ENCODE measurements at places on chromosomes 7 and 10. TPM values are rescaled to one million over a fixed set of nuclear protein-coding genes. Genes with fewer than 3 reads are reported as not detected.

DNA sequence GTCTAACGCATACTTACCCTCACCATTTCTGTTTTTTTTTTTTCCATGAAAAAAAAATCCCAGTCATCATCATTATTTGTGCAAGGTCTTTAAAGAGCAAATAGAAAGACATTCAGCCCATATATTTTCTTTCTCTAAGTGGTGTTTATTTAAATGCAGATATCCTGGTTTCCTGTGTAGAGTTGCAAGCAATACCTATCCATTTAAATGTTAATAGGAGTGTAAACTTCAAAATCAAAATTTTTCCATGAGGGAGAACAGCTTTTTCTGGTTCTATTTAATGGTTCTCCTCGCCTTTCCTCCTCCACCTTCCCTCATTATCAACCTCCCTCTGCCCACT lies 120.1 kb upstream of the AGK start:
- H3K4me3 ChIP-seq, result no peak overlapping the region
- H3K36me3 ChIP-seq, result no peaks in the 10 kb centered on the region
- no peak overlapping the region for H3K27ac ChIP-seq

DNA sequence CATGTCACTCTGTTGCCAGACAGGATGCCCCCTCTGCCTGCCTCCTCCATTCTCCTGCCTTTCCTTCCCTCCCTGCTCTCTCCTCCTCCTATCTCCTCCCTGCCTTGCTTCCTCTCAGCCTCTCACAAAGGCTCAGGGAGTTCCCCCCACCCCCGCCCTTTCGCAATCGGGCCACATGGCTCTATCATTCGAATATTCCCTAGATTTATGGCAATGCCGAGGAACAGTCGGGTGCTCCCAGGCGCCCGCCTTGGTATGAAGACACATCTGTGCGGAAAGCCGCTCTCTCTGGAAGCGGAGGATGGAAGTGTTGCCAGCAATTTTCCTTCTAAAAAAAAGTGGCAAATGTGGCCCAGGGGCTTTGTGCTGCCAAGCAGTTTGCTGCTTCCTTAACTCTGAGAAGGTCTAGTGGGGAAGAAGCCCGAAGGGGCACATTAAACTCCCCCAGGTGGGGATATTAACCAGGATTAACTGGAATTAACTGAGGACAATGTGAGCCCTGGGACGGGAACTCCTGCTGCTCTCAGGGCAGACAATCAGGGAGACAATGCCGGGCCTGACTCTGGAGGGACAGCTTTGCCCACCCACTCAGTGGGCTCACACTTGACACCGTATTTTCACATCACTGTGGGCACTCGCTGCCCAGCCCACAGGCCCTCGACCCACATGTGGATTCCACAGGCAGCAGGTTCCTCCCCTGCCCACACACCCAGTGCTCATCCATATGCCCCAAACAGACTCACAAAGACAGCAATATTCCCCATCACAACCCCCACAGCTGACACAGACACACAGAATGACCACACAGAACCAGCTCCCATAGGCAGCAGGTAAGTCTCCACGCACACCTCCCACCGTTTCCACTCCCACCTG lies 88.4 kb upstream of the SMNDC1 start:
- H3K36me3 ChIP-seq, result no peaks in the 10 kb centered on the region
- peaks cover 70% of the 10 kb centered on the region for H3K4me1 ChIP-seq
- no peak overlapping the region for H3K4me3 ChIP-seq
- no peak for DNase-seq

The OSBPL3 gene
- total RNA-seq, result 74.2 TPM

DNA sequence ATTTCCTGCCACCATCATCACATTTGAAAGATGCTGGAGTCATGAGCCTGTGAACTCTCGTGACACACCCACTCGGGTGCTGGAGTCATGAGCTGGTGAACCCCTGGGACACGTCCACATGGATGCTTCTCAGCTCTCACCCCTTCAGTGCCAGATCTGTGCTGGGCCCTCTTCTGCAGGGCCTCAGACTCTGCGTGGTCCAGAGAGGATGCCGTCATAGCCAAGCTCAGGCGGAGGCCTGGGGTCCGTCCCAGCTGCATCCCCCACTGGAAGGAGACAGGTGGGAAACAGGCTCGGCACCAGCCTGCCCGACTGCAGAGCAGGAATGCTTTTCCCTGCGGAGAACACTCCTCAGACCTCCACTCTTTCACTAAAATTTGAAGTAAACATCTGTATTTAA lies 156.5 kb upstream of the PPP2R2D start:
- no peaks in the 10 kb centered on the region for H3K36me3 ChIP-seq
- DNase-seq, result no peak
- H3K27ac ChIP-seq, result no peak overlapping the region
- no peak overlapping the region for H3K4me3 ChIP-seq

DNA sequence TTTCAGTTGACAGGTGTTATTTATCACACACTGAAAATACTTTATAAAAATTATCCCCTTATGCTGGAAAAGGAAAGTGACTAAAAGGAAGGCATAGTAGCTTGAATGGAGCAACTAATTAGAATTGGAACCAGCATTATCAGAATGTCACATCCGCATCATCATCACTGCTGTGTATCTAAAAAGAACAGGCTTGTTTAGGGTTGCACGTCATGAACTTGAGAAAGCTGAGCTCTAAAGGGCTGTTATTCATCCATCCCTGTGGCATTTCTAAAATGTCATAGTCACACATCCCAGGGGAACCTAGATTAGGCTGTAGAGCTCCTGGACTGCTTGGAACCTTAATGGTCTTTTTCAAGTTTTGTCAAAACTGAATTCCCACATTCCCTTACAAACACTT lies 54.4 kb downstream of the KLHDC10 start:
- H3K27me3 ChIP-seq, result no peaks in the 10 kb centered on the region
- H3K36me3 ChIP-seq, result peaks cover 55% of the 10 kb centered on the region
- no peak overlapping the region for H3K27ac ChIP-seq
- H3K4me1 ChIP-seq, result peaks cover 6% of the 10 kb centered on the region

GRCh38 chr7:90726623-90727022 lies 130.5 kb downstream of the CDK14 start:
- no peaks in the 10 kb centered on the region for H3K36me3 ChIP-seq
- H3K4me1 ChIP-seq, result no peaks in the 10 kb centered on the region
- H3K4me3 ChIP-seq, result no peak overlapping the region

DNA sequence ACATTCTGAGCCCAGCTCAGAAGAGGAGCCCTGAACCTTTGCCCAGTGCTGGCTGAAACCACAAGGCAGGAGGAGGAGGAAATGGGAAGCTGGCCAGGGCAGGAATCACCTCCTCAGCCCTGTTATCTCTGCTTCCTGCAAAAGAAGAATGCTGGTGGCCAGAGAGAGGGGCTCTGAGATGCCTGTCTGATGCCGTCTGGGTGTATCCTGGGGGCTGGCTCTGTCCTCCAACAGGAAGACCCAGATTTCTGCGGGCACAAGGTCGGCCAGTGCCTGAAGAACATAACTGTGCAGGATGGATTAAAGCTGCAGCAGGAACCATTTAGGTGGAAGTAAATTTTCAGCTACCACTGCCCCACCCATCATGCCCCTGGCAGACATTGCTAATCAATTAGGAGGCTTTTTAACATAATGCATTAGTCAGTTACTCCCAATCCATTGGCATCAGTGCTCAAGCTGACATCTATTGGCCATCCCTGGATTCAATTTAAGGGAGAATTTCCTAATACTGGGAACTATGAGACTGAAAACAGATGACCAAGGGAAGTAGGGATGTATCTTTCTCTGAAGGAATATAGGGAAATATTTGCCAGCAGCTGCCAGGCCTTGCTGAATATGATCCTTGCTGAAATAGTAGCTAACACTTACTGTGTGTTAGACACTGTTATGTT lies 67.7 kb downstream of the COL13A1 start:
- H3K27ac ChIP-seq, result no peak overlapping the region
- H3K4me1 ChIP-seq, result no peaks in the 10 kb centered on the region

DNA sequence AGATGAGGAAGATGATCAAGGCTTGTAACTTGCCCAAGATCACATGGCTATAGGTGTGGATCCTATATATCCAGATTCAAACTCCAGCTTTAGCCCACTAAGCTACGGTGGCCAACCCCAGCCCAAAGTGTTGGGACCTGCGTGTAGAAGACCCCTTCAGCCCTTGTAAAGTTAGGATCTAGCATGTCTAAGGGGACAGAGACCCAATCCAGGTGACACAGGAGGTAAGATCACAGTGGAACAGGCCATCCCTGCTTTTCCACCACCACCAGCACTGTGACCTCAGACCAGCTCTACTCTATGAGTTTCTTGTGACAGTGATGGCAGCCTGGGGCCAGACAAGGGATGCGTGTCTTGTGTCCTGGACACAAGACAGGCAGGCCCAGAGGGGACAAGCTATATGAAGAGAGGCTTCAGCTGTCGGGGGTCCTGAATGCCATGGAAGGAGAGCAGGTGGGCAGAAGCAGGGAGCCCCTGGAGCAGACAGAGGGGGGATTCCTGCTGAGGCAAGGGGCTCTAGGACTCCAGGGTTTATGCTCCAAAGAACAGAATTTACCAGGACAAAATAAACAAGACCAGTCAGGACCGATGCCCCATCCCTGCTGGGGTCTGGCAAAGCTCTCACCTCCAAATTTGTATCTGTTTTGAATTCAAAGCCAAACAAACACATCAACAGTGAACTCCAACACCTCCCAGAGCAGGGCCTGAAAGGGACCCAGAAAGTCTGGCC lies 10.4 kb downstream of the GPRIN2 start:
- no peaks in the 10 kb centered on the region for H3K36me3 ChIP-seq
- no peak overlapping the region for H3K27ac ChIP-seq
- no peaks in the 10 kb centered on the region for H3K4me1 ChIP-seq

Measured in activated T-helper 2 cell treated with anti-CD3 and anti-CD28 coated beads, Interferon-gamma antibody, Interleukin-2, Interleukin-4, amounts not matched to agents 10 μg/mL and 5 μg/mL and 100 μg/mL, durations not matched to agents 14 hours and 24 hours and 36 hours (primary cell).